ENCODE measurements at places on chromosomes 13 and 19. TPM values are rescaled to one million over a fixed set of nuclear protein-coding genes. Genes with fewer than 3 reads are reported as not detected.

The PSG5 gene
- not detected for total RNA-seq

The TEX101 gene
- not detected for total RNA-seq

The DPF1 gene
- total RNA-seq = 1.5 TPM

The PLIN5 gene
- total RNA-seq = not detected

The COG3 gene
- total RNA-seq = 33.4 TPM

The EPSTI1 gene
- total RNA-seq = 1.9 TPM

The CBARP gene
- 1.2 TPM for total RNA-seq

The PRR19 gene
- 0.25 TPM for total RNA-seq

The OR10H1 gene
- not detected for total RNA-seq
